ENCODE measurements at places on chromosomes 4 and X.

- DNase-seq = no peak
Observed at GRCh38 chr4:60019946-60020345, 1180.2 kb upstream of the ADGRL3 start.

DNA sequence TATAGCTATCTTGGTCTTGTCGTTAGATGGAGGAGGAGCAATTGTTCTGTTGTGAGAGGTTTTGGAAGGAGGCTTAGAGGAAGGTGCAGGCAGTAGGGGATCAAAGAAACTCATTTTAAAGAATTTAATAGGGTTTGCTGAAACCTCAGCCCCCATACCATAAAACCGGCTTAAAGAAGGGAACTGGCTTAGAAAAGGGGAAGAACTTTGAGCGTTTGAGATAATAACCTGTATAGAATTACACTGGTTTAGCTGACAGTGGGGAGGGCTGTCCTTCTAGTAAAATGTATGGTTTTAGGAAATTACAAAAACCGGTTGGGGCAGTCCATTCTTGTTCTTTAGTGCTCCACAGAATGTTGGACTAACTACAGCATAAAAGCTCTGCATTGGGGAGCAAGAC, 128.1 kb downstream of the KDM6A start:
- DNase-seq = no peak

GRCh38 chr4:149211876-149212275, 603.8 kb downstream of the IQCM start:
- DNase-seq = no peak

DNA sequence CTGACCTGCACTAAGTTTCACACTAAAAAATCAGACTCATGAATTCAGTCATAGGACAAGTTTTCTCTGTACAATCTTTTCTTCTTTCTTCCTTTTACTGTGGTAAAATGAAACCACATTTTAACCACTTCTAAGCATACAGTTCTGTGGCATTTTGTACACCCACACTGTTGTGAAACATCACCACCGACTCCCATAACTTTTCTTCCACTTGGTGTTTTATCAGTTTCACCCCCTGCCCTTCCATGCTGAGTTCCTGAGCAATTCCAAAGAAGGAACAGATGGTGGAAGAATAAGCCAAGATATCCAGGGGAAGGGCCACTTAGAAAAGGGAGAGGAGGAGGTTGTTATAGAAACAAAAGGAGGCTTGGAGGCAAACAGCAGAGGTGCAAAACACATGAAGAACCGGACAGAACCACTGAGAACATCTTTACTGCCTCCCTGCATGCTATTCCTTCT, 22.6 kb downstream of the SLC25A4 start:
- DNase-seq = peak; percentile 86

GRCh38 chr4:169163495-169163894, 107.3 kb downstream of the SH3RF1 start:
- DNase-seq = no peak

DNA sequence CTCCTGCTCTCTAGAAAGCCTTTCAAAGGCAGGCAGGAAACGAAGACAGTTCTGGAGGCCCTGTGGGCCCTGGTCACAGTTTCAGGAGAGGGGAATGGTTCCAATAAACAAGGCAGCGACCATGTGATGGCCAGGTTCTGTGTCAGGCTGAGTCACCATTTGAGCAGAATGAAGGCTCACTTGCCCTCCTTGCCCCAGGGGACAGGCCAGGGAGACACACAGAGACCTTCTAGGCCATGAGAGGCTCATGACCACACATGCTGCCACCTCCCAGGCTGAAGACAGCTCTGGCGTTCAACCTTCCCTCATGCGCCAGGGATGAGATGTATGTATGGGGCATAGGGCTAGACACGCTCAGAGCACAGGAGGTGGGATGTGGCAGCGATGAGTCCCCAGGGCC, 22.9 kb upstream of the TRIM2 start:
- DNase-seq = peak; percentile 48
